ENCODE measurements at places on chromosomes 13 and 19.

DNA sequence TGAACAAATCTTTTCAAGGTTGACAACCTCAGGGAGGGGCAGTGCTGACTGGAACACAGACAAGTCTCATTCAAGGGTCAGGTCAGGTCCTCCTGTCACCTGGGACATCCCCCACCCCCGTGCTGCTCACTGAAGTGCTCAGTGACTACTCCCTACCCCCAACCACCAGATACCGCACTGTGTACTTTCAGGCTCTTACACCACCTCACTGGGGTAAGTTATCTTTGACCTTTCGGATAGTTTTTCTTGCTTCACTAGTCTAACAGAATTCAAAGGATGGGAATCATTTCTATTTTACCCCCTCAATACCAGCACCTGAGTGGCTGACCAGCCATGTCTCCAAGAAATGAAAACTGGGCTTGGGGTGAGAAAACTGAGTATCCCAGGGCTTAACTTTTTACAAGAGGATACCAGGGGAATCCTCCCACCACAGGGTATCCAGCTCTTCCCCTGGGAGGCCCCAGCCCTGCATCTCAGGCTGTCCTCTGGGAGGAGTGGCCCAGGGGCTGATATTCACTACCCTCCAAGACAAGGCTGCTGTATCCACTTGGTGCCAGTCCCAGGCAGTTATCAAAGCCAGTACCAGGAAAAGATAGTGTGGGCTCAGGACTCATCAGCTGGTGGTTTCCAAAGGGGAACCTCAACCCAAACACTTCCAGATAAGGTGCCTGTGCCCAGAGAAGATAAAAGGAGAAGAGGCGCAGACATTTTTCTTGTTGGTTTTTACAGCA lies 2.1 kb downstream of the ZNF563 start:
- no peak for DNase-seq

GRCh38 chr19:2415973-2416319 lies 11.4 kb downstream of the TIMM13 start:
- no peak for DNase-seq

- peak; percentile 75 for DNase-seq
These were observed 2.3 kb downstream of the ONECUT3 start for GRCh38 chr19:1755467-1756171.

DNA sequence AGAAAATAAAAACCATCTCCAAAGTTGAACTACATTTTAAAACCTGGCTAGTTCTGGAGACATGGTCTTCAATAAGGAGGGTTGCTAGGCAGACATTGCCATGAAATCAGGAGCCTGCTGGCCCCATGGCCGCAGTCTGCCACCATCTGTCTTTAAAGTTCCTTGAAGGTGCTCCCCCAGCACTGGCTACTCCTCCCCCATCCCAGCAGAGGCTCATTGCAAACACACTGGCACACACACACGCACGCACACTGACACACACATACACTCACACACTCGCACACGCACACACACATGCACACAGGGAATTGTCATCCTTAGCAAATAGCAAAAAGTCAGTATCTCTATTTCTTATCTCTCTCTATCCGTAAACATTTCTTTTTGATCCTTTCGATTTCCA lies 68.4 kb downstream of the ZIC5 start:
- no peak for DNase-seq

- DNase-seq = no peak
These were observed 2199.4 kb upstream of the PCDH20 start for GRCh38 chr13:63614874-63615612.

- DNase-seq = no peak
These were observed 9.2 kb downstream of the KANK3 start for GRCh38 chr19:8333767-8334457.

DNA sequence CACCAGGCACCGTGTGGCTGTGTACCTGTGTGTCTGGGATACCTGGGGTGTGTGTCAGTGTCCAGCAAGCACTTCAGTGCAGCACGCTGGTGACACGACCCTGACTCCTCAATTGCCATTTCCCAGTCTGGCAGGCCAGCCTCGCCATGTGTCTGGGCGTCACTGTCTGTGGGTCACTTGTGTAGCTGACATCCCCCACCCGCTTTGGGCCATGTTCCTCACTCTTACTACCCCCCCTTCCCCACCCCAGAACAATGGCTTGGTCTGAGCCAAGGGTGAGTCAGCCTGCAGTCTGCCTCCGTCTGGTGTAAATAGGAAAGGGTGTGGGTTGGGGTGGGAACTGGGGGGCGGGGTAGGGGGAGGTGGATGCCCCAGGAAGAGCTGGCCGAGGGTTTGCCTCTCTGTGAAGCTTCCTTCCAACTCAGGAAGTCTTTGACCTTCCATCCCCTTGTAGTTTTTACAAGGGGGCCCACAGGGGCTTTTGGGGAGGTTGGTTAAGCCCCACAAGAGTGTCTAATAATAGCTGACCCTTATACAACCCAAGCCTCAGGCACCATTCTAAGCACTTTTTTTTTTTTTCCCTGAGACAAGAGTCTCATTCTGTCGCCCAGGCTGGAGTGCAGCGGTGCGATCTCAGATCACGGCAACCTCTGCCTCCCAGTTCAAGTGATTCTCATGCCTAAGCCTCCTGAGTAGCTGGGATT lies 17.6 kb downstream of the NOVA2 start:
- DNase-seq = no peak

DNA sequence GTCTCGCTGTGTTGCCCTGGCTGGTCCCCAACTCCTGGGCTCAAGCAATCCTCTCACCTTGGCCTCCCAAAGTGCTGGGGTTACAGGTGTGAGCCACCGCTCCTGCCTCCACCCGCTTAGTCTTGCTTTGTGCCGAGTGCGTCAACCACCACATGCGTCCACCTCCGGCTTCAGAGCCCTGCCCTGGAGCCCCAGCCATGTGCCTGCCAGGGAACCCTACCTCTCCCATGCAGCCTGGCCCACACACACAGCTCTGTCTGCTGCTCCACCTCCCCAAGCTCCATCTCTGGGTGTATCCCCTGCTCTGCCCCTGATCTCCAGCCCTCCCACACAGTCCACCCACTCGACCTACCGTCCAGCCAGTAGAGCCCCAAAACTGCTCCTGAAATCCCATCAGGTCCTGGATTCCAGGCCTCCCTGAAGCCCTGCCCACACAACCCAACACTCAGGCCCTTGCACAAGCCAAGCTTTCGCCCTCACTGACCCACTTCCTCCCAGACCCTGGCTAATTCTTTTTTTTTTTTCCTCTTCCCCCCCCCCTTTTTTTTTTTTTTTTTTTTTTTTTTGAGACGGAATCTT lies 9.6 kb downstream of the CYP2F1 start:
- no peak for DNase-seq

GRCh38 chr13:113585896-113586295 lies 1.3 kb downstream of the TFDP1 start:
- no peak for DNase-seq

DNA sequence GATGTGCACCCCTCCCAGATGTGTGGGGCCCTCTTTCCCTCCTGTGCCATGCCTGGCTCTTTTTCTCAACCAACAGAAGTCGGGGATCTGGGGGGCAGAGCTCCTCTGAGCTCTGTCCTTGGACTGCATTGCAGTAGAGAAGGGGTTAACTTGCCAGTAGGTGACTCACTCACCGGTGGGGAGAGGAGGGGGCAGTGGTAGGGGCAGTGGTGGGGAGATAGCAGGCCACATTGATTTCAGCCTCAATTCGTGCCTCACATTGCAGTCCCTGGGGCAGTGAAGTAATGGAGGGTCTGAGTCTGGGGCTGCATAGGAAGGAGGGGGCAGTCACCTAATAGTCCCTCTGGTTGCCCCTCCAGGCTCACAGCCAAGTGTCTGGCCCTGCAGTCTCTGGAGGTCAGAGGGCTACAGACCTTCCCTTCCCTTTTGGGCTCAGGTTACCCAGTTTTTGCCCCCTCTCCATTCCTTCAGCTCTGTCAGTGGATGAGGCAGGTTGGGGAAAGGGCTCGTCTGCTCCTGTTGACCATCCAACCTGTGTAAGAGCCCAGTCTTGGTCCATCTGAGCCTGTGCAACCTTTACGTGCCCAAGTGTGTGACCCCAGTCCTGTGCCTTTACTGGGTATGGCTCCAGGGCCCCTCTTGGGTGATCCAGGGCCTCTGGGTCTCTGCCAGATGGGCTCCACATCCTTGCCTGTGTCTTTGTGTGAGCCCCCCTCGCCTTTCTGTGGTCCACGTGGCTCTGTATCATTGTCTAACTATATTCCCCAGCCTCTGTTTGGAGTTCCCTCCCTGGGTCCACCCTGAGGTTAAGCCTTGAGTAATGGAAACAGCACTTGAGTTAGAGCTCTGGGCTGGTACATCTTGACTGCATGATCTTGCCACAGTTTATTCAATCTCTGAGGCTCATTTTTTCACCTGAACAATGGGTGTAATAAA lies 13.0 kb downstream of the CIC start:
- DNase-seq = no peak

GRCh38 chr19:6887316-6887715 lies at the start of gene ADGRE1:
ADGRE1 (plus strand) TSS chr19:6887579; CDS start chr19:6887609, 30 bp downstream.
- no peak for DNase-seq

- no peak for DNase-seq
These were observed 572.7 kb downstream of the IRS2 start for GRCh38 chr13:109213714-109214113.

- DNase-seq = no peak
These were observed 246.1 kb downstream of the PCDH17 start for GRCh38 chr13:57877601-57878000.

DNA sequence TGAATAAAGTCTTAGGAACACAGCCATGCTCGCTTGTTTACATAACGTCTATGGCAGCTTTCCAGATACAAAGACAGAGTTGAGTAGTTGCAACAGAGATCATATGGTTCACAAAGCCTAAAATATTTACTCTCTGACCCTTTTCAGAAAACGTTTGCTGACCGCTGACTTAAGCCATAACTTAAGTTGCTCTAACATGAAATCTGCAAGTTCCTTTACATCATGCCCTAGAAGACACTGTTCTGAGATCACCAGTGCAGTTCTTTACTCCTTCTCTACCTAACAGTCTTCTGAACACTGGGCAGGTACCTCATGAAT lies 166.4 kb downstream of the DCLK1 start:
- DNase-seq = no peak

DNA sequence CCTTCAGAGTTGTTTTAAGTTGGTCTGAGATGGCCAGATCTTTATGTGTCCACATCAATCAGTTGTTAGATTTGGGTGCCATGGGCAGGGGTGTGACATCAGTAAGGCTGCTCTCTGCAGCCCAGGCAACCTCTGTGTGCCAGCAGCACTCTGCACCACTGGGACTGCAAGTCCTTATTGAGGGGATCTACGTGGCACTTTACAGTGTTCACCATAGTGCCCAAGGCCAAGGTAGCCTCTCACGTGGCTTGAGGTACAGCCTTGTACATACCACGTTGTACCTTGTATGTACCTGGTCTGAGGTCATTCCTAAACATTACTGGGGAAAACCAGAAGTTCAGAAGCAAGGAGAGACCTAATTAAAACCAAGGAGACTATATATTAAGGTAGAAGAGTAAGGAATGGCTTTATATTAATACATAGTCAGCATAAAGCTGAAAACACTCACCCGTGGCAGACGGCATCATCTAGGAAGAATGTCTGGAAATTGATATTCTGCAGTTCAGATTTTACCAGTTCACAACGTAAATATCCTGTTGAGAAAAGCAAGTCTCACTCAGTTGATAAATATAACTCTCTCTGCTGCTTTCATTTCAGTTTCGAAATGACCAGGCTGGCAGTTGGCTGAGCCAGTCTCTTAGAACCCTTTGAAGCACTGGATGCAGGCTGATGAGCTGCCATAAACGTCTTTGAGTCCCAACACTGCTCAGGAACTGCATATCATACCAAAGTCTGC lies 128.8 kb downstream of the ZDHHC20 start:
- no peak for DNase-seq

DNA sequence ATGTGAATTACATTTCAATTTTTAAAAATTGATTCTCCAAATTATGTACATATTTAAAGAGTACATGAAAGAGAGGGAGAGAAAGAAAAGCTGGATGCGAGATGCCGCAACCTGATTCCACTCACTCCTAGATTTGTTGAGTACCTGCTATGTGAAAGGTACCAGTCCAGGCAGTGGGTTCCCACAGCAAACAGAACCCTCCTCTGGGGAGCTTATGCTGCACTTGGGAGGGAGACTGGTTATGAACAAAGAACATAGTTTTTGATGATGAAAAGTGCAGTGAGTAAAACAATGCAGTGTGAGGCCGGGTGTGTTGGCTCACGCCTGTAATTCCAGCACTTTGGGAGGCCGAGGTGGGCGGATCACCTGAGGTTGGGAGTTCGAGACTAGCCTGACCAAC lies 43.4 kb downstream of the ACTN4 start:
- no peak for DNase-seq

DNA sequence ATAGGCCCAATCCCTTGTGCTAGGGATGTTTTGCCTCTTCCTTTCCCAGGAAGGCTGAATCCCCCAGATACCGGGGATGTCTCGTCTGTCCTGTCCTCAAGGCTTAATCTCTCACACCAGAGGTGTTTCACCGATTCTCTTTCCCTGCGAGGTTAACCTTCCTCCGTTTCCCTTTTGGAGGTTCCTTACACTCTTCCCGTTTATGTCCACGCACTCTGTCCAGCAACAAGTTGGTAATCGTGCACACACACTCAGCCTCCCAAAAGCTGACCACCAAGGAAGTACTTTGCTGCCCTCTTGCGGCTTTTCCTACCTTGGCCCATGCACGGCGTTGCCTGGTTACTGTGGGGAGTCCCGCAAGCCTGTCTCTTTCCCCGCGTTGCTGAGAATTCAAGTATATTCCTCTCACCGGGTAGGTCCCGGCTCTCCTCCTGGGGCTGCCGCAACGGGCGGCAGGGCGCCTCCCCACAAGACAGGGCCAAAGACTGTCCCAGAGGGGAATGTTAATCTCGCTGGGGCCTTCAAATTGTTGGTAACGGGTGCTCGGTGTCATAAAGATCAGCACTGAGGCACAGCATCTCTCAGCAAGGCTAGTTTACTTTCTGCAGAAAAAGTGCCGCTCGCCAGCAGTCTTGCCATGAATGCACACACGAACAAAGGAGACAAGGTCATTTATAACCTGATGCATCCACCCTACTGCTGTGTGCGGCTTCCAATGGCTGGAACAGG lies 36.7 kb upstream of the CD177 start:
- no peak for DNase-seq

DNA sequence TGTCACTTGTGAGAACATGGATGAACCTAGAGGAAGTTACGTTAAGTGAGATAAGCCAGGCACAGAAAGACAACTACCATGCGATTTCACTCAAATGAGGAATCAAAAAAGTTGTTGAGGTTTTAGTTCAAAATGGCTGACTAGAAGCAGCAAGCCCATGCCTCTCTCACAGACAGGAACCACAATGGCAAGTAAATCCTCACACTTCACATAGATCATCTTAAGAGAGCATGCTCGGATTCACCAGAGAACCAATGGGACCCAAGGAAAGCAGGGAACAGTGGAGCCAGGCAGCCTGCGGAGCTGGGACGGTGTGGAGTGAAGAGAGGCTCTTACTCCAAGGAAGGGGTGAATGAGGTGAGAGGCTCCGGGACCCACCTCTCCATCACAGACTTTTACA lies 581.0 kb downstream of the UQCRFS1 start:
- no peak for DNase-seq

GRCh38 chr13:23787464-23787863 lies 101.7 kb downstream of the MIPEP start:
- no peak for DNase-seq

DNA sequence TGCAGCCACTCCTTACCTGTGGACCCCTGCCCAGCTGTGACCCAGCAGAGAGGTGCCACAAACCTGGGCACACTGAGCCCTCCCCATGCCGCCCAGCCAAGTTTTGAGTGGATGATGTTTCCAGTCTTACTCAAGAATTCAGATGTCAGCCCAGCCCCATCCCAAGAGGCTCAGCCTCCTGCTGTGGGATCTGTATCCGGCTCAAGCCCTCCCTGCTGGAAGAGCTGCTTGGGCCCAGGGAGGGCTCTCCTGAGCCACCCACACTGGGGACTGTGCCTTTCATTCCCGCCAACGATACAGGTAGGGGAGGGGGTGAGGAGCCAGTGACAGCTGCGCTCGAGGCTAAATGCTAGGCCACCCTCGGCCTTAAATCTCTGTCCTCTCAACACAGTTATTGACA lies 5.9 kb upstream of the SLC7A9 start:
- DNase-seq = no peak

All from progenitor cell of endocrine pancreas (in vitro differentiated cells).